Muscle of arm (tissue), 14 donors: ENCODE measurements at places on chromosomes 5 and 9. TPM values are rescaled to one million over a fixed set of nuclear protein-coding genes. Genes with fewer than 3 reads are reported as not detected.

GRCh38 chr9:74784506-74784905, 103.2 kb downstream of the TRPM6 start:
- no peak for DNase-seq

- peak; percentile 20 for DNase-seq
Measured at GRCh38 chr9:135186248-135187164, 99.0 kb downstream of the OLFM1 start.

DNA sequence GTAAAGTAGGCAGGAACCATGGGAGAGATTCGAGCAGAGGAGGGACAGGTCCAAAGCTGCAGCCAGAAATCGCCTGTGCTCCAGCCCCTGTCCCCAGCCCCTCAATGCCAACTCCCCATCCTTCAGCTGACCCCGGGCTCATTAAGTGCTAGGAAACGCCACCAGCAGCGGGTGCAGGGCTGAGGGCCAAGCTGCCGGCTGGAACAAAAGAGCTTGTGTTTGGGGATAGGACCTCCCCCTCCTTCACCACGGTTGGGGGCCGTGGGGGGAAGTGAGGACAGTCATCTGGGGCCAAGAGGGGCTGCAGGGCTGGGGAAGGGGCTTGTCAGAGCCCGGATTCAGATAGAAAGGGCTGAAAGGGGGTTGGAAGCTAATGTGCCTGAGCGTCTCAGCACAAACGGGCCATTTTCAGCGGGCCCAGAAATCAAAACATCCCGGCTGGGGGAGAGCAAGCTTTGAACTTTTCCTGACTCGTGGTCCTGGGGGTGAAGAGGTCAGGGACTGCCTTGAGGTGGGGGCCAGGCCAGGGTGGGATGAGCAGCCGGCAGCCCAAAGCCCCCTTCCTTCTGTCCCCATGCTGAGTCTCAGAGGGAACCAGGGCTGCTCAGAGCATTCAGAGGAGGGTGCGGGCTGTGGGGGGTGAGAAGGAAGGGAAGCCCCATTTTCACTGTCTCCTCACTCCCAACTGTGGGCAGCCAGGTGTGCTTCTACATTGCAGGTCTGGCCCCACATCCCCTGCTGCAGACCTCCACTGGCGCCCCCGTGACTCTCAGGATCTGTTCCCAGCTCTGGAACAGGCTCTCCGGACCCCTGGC, 69.4 kb upstream of the DAB2IP start:
- DNase-seq, result no peak

DNA sequence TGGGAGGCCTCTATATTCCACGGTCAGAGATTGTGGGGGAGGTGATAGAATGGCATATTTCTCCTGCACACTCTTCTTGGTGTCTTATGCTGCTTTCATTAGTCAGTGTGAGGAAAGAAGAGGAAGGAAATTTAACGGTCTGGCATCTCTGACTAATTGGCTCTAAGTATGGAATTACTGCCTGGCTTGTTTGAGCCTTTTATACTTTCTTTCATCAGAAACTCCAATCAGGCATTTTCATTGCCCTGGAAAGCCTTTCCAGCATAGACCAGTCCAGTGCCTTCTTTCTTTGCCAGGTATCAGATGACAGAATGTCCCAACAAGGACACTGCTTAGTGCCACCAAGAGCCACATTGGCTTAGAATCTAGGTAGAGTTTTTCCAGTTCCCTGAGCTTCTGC, 30.2 kb downstream of the CYSTM1 start:
- no peak for DNase-seq

DNA sequence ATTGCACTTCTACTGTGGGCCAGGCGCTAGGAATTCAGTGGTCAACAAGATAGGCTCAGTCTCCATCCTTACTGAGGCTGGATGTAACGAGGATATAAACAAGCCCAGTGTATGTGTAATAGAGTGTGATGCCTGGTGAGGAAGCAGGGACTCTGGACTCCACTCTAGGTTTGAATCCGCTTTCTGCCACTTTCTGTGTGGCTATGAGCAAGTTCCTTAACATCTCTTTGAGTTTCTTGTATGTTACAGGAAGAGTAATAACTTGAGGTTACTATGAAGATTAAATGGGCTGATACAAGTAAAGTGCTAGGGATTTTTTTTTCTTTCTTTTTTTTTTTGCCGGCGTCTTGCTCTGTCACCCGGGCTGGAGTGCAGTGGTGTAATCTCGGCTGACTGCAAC, 12.4 kb downstream of the DOCK2 start:
- DNase-seq, result no peak

The PTPN3 gene
- 7.3 TPM for polyA plus RNA-seq

The CCL27 gene
- 0.74 TPM for polyA plus RNA-seq

The PTGS1 gene
- polyA plus RNA-seq, result 3.5 TPM

The CXCL14 gene
- 25.2 TPM for polyA plus RNA-seq
